NCI-H146 (cell line): ENCODE measurements at places on chromosomes 6 and 20.

- peak; percentile 54 for DNase-seq
These were observed 108.9 kb downstream of the UST start for GRCh38 chr6:148855744-148856143.

DNA sequence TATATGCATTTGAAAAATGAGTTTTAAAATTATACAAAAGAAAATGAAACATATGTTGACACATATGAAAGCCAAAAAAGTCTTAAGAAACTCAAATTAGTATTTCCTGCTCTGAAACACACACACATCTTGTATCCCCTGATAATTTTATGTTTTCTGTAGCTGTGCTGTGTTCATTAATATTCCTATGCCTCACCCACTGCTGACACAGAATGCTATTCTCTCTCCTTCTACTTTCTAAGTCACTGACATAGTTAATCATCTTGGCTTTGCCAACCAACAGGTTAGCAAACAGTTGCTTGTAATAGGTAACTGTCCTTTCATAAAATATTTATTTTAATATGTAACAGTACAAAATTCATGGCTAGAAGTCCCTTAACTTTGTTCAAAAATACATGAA is 140.7 kb downstream of the DST start:
- no peak for DNase-seq

GRCh38 chr6:62775427-62776022 is 435.7 kb upstream of the FKBP1C start:
- peak; percentile 30 for DNase-seq

- no peak for DNase-seq
These were observed 99.8 kb downstream of the TBC1D7 start for GRCh38 chr6:13228264-13229204.

GRCh38 chr20:931401-931800 is 15.3 kb upstream of the ANGPT4 start:
- DNase-seq: no peak

GRCh38 chr6:37802810-37803209 is 16.7 kb upstream of the ZFAND3 start:
- no peak for DNase-seq

DNA sequence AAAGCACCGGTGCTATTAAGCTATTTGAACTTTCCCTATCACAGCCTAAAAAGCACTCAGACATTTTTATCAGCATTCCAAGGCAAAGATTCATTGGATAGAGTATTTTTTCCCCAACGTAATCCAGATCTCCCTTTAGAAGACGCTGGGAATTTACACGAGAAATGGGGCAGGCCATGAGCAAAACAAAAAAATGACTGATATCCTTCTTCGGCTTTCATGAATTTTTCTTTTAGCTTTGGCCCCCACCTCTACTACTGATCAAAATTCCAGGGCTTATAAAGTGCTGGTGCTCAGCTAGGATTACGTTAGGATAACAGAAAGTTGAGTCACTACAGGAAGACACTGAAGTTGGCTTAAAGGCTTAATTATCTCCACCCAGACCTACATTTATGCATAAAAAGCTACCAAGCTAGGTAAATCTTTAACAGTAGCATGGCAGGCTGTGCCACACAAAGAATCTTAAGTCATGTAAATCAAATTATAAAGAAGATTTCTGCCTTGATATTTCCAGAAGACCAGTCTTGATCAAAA is 418.5 kb upstream of the BTBD3 start:
- DNase-seq: no peak

GRCh38 chr6:154453329-154453728 is 57.2 kb downstream of the CNKSR3 start:
- peak; percentile 62 for DNase-seq

GRCh38 chr20:12677925-12678324 is 330.8 kb upstream of the SPTLC3 start:
- no peak for DNase-seq

- no peak for DNase-seq
These were observed 1.3 kb downstream of the PLCG1 start for GRCh38 chr20:41138475-41139226.

GRCh38 chr6:159988983-159989454 is 20.1 kb downstream of the IGF2R start:
- no peak for DNase-seq

DNA sequence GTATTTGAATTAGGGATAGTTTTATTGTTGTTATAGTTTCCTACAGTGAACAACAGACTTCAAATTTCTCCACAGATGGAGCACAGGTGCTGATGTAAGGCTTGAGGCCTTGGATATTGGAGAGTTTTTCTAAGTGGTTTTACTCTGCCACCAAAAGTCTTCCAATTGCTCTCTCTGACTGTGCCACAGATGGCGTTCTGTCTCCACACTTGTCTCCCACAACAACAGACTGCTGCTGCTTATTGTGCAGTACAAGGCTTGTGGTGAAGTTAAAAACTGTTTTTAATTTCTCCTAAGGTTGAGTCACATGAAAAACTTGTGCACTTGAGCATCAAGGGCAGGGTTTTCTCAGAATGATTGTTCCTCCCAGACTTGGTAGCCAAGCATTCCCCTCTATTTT is 460.9 kb upstream of the KHDRBS2 start:
- DNase-seq: no peak

DNA sequence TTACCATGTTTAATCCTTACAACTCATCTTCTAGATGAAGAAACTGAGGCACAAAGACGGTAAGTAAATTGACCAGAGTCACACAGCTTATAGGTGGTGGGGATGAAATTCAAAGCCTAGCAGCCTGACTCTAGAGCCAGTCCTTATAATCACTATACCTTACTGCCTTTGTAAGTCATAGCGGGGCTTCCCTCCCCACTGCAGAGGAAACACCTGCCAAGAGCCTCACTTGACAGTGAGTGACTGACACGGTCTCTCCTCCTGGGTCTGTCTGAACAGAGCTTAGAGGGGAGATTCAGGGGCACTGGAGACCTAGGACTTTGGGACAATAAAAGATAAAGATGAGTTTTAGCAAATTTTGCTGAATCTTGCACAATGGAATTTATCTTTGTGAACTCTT is 12.8 kb downstream of the SUN5 start:
- DNase-seq: no peak

DNA sequence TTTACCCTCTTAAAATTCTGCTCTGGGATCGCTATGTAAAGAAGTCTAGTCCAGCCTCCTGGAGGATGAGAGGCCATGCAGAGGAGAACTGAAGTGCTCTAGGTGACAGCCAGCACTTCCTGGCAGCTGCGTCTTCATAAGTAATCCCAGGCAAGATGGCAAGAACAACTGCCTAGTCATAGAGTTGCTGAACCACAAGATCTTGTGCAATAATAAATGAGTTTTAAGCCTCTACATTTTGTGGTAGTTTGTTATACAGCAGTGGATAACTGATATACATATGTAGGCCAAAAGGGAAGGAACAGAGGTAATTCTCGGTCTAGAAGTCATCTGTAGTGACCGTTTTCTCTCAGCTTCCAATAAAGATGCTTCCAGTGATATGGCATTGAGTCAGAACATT is 103.8 kb upstream of the FLRT3 start:
- DNase-seq: no peak

GRCh38 chr6:128500014-128500413 is 20.4 kb downstream of the PTPRK start:
- no peak for DNase-seq

DNA sequence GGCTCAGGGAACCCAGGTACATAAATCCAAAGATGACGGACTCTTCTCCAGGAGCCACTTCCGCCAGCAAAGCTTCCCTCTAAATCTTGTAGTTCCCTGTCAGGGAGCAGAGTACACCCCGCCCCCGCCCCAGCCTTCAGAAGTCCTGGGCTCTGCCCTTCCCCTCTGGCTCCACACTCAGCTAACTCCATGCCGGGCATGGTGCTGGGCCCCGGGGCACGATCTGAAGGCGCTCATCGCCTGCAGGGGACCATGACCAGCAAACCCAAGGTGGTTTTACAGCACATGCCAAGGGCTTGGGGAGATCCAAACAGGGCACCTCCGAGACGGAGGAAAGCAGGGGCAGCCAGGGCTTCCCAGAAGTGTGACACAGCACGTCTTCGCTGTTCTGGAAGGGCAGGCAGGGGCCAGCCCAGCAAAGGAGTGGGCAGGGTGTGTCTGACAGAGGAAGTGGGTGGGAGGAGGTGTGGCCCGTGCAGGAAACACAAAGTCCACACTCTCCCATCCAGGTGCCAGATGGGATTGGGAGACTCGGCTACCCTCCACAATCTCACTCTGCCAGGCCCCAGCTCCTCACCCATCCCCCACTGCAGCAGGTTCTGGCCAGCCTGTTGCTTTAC is 41.6 kb upstream of the SLC22A2 start:
- DNase-seq: no peak

DNA sequence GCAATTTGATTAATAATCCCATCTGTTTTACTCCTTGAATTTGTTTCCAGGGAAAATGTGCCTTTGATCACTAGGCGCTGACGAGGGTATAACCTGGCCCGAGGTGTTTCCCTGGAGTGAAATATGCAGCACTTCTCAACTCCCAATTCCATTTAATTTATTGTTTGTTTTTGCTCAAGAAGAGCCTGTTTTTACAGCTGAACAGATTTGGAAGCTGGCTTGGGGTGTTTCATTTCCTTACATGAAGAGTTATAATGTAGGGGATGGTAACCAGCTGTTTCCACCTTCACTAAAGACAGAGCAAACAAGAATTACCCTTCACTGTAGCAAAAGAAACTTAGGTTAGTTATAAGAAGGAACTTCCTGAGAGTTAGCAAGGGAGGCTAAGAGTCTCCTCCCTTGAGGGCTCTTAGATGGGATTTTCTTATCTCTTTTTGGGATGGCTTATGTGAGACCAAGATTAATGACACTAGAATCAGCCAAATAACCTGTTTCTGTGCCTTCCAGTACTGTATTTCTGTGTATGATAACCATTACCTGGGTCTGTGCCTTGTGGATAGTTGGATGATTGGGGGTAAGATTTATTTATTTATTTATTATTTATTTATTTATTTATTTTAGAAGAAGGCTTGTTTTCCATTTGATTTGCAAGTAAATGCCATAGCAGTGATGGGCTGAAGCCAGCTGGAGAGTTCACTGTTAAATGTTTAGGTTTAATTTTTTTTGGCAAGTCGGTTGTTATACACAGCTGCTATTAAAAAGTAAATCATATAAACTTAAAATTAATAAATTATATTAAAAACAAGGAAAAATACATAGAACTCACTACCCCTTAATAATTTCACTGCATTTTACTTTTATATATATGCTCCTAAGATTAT is 162.2 kb upstream of the BMP2 start:
- DNase-seq: no peak

DNA sequence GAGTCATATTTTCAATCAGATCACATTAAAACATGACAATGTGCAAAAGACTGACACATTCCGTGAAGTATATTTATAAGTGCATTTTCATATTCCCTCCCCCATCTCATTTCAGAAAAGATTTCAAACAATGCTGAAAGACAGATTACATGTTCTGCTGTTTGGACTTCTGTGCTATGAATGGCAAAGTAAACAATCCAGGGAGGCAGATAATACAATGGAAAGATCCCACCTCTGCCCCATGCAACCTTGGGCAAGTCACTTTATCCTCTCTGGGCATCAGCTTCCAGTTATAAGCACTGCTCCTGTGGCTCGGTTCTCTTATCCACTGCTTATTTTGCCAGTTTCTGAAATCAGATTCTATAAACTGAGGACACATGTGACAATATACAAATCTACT is 110.2 kb downstream of the RCAN2 start:
- DNase-seq: no peak

GRCh38 chr6:111277819-111278218 is 190.5 kb downstream of the SLC16A10 start:
- DNase-seq: no peak

GRCh38 chr6:159203304-159204005 is 34.3 kb downstream of the FNDC1 start:
- no peak for DNase-seq
